ENCODE measurements at places on chromosomes 12 and 14. TPM values are rescaled to one million over a fixed set of nuclear protein-coding genes. Genes with fewer than 3 reads are reported as not detected.

- no peak for DNase-seq
Observed at GRCh38 chr12:76275511-76276093, 72.6 kb downstream of the BBS10 start.

The ATN1 gene
- 20.1 TPM for total RNA-seq

- DNase-seq, result no peak
Observed at GRCh38 chr12:78457938-78458337, 406.6 kb upstream of the SYT1 start.

The BHLHE41 gene
- total RNA-seq, result not detected
